ENCODE measurements at places on chromosomes 13 and 19. TPM values are rescaled to one million over a fixed set of nuclear protein-coding genes. Genes with fewer than 3 reads are reported as not detected.
A peak's percentile ranks its signal among the peaks of the same experiment; 100 is the strongest.

- H3K27me3 ChIP-seq = no peaks in the 10 kb centered on the region
- H3K36me3 ChIP-seq = peaks cover 8% of the 10 kb centered on the region
- peak overlapping the region; percentile 99 for H3K27ac ChIP-seq
- peak overlapping the region; percentile 87 for H3K4me3 ChIP-seq
Measured at GRCh38 chr19:18291590-18292461, 10.4 kb upstream of the JUND start.

DNA sequence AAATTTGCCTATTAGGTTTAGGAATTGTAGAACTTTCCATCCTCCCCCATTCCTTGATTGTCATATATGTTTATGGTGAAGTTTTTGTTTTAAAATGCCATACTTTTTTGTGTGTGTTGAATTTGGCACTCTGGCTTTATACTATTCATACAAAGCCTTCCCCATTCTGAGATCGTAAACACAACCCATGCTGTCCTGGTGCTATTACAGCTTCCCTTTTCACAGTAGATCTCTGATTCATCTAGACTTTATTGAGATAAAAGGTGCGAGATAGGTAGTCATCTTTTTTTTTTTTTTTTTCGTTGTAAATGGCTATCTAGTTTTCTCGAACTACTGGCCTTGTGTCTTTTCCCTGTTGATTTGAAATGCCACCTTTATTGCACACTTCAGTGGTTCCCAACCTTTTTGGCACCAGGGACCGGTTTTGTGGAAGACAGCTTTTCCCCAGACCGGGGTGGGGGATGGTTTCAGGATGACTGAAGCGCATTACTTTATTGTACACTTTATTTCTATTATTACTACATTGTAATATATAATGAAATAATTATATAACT, 94.6 kb downstream of the LRCH1 start:
- DNase-seq = no peak
- no peaks in the 10 kb centered on the region for H3K27me3 ChIP-seq
- H3K36me3 ChIP-seq = peaks cover 12% of the 10 kb centered on the region
- peaks cover 34% of the 10 kb centered on the region for H3K4me1 ChIP-seq
- H3K4me3 ChIP-seq = no peak overlapping the region
- no peak overlapping the region for H3K27ac ChIP-seq

DNA sequence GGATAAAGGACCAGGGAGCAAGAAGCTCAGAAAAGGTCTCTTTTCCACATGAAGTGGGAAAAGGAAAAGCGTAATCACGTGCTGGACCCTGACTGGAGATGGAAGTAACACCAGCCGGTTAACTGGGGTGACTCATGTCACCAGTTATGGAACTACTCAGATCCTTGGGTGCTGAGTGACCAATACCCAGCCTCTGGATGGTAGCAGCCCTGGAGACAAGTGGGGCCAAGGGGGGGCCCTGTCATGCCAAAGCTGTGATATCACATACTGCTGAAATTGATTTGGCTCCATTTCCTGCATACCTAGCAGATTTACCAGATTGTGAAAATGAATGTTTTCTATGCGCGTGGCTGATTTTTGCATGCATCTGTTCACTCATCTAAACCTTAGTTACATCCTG, 158.9 kb downstream of the ZIC5 start:
- H3K27ac ChIP-seq = no peak overlapping the region
- H3K4me1 ChIP-seq = peaks cover 8% of the 10 kb centered on the region
- no peak for DNase-seq
- no peak overlapping the region for H3K4me3 ChIP-seq
- H3K27me3 ChIP-seq = no peaks in the 10 kb centered on the region

The SLC15A1 gene
- total RNA-seq = not detected

The FUT3 gene
- total RNA-seq = not detected

The CASP14 gene
- not detected for total RNA-seq

The ERCC1 gene
- total RNA-seq = 71.8 TPM

DNA sequence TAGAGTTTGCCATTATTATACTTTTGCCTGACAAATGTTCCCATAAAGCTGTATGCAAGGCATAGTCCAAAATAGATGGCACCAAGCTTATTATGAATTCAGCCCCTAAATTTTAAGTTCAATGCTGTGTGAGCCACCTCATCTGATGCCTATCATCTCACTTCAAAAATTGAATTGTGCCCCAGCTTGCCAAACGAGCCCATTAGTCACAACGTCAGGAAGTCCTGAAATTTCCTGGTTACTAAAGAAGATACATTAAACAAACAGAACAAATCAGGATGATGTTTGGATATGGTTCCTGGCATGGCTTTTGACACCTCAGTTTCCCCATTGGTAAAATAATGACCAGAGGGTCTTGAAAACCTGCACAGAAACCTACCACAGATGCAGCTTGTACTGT, 147.5 kb upstream of the SOX21 start:
- DNase-seq = no peak
- H3K27me3 ChIP-seq = no peaks in the 10 kb centered on the region
- H3K36me3 ChIP-seq = no peaks in the 10 kb centered on the region
- H3K27ac ChIP-seq = no peak overlapping the region
- peaks cover 12% of the 10 kb centered on the region for H3K4me1 ChIP-seq

The PCDH20 gene
- not detected for total RNA-seq

DNA sequence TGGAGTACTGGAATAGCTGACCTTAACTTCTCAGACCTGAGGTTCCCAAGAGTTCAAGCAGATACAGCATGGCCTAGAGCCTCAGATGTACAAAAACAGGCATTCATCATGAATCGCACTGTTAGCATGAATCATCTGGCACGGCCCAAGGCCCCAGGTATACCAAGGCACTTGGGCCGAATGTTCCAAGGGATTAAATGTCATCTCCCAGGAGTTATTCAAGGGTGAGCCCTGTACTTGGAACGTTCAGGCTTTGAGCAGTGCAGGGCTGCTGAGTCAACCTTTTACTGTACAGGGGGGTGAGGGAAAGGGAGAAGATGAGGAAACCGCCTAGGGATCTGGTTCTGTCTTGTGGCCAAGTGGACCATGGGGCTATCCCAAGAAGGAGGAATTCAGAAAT, 6.3 kb downstream of the KLK3 start:
- H3K4me1 ChIP-seq = no peaks in the 10 kb centered on the region
- no peaks in the 10 kb centered on the region for H3K36me3 ChIP-seq
- no peak overlapping the region for H3K27ac ChIP-seq
- H3K4me3 ChIP-seq = no peak overlapping the region

- H3K4me1 ChIP-seq = peaks cover 6% of the 10 kb centered on the region
- no peak overlapping the region for H3K4me3 ChIP-seq
- no peaks in the 10 kb centered on the region for H3K27me3 ChIP-seq
- no peak for DNase-seq
- H3K36me3 ChIP-seq = no peaks in the 10 kb centered on the region
- H3K27ac ChIP-seq = no peak overlapping the region
Measured at GRCh38 chr13:26376430-26376829, 122.5 kb downstream of the CDK8 start.

DNA sequence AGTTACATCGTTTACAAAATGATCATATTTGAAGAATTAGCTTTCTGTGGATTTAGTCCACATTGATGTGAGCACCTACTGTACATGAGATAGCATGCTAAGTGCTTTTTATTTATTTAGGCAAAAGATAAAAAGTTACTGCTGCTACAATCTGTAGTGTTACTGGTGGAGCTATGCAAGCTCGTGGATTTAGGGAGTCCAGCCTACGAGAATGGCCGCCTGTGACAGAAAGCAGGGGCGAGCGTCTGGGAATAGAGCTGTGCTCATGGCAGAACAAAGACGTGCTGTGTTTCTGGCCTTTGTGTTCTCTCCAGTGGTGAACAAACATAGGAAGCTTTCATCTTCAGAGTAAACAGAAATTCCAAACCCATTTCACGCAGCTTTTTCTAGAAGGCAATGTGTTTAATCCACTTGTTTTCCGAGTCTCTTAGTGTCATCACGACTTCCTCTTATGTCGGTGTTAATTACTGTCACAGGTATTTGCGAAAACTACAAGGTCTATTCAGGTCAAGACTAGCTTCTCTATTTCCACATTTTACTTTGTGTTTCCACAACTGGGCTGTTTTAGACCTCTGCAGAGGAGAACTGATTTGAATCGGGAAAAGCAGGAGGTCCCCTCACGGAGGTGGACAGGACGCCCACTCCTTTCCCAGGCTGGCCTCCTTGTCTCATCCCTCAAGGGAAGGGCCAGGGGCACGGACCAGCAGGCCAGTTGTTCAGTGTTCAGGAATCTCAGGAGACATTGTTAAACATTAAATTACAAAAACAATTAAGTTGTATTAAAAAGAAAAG, 67.3 kb downstream of the ATP11A start:
- H3K36me3 ChIP-seq = no peaks in the 10 kb centered on the region
- no peak overlapping the region for H3K27ac ChIP-seq
- no peak for DNase-seq
- H3K4me3 ChIP-seq = no peak overlapping the region
- H3K4me1 ChIP-seq = peaks cover 20% of the 10 kb centered on the region

GRCh38 chr19:18853755-18854427, 22.1 kb downstream of the UPF1 start:
- no peak overlapping the region for H3K4me3 ChIP-seq
- no peak for DNase-seq
- H3K36me3 ChIP-seq = peaks cover 65% of the 10 kb centered on the region
- H3K27ac ChIP-seq = no peak overlapping the region
- no peaks in the 10 kb centered on the region for H3K27me3 ChIP-seq

DNA sequence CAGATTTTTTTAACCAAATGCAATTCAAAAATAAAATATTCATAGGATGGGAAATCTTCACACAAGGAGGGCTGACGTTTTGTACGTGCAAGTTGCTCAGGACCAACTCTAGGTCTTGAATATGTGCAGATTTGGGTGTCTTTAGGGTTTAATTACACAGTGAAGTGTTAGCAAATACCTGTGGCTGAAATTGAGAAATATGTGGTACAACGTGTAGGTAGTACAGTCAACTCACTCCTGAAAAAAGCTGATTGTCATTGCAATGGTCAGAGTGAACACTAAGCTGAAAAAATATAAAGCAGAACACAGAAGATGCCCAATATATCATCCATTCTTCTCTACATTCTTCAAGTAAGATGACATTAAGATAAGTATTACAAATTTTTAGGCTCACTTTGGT, 314.3 kb downstream of the SLITRK1 start:
- H3K36me3 ChIP-seq = no peaks in the 10 kb centered on the region
- no peaks in the 10 kb centered on the region for H3K27me3 ChIP-seq
- DNase-seq = no peak
- no peaks in the 10 kb centered on the region for H3K4me1 ChIP-seq
- H3K4me3 ChIP-seq = no peak overlapping the region

DNA sequence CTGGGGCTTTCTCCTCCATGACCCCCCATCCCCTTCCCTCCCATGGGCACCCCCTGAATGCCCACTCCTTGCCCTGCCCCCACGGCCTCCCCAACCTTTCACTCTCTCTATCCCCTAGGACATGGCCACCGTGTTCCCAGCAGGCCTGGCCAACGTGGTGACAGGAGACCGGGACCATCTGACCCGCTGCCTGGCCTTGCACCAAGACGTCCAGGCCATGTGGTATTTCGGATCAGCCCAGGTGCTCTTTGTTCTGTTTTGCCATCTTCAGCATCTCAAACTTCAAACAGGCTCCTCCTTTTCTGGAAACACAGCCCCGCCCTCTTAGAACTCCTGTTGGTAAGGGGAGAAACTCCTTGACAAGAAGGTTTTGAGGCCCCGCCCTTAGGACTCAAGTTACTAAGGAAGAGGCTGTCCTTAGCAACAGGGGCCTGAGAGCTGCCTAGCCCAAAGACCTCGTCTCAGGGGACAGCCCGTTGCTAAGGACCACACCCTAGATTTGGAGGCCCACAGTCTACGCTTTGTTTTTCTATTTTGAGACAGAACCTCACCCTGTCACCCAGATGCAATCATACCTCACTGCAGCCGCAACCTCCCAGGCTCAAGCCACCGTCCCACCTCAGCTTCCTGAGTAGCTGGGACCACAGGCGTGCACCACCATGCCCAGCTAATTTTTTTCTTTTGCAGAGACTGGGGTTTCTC, 5.1 kb upstream of the FLT3LG start:
- H3K27me3 ChIP-seq = no peaks in the 10 kb centered on the region
- peak; percentile 88 for DNase-seq
- H3K27ac ChIP-seq = peak overlapping the region; percentile 98
- peaks cover 7% of the 10 kb centered on the region for H3K36me3 ChIP-seq
- H3K4me3 ChIP-seq = peak overlapping the region; percentile 64

DNA sequence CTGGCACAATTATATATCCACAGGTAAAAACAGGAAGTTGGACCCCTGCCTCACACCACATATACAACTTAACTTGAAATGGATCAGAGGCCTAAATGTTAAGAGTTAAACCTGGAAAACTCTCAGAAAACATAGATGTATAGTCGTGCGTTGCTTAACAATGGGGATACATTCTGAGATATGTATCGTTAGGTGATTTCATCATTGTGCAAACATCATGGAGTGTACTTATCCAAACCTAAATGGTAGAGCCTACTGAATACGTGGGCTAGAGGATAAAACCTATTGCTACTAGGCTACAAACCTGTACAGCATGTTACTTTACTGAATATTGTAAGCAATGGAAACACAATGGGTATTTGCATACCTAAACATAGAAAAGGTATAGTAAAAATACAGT, 14.8 kb upstream of the CALM3 start:
- DNase-seq = no peak
- peaks cover 5% of the 10 kb centered on the region for H3K4me1 ChIP-seq
- H3K27ac ChIP-seq = no peak overlapping the region
- H3K36me3 ChIP-seq = no peaks in the 10 kb centered on the region
- H3K27me3 ChIP-seq = no peaks in the 10 kb centered on the region

The UGGT2 gene
- 0.18 TPM for total RNA-seq

DNA sequence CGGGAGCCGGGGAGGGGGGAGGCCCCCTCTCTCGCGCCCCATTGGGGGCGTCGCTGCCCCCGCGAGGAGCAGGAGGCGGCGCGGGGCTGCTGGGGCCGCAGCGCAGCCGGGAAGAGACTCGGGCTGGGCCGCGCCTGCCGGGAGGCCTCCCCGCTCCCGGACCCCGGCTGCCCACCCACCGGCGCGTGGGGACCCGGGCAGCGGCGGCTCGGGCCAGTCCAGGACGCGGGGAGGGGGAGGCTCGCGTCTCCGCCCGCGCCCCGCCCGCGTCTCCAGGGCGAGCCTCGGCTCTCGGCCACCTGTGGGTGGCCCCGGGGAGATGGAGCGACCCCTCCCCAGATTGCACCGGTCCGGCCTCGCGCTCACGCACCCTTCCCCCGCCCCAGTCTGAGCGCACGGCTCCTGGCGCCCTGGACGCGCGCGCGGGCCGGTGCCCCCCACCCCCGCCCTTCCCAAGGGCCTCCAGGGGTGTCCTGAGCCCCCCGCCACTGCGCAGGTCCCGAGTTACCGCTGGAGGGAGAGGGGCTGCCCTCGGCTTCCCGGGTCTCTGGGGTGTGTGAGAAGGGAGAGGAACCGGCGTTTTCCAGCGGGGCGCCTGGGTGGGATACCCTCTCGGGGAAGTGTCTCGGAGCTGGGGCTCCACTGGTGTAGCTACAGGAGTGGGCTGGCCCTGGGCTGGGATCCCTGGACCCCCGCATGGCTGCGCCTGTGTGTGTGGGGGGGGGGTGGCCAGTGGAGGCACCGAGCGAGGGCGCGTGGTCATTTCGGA, 645 bp downstream of the PALM start:
- H3K36me3 ChIP-seq = no peaks in the 10 kb centered on the region
- peaks cover 11% of the 10 kb centered on the region for H3K27me3 ChIP-seq
- no peak overlapping the region for H3K4me3 ChIP-seq
- no peaks in the 10 kb centered on the region for H3K4me1 ChIP-seq
- H3K27ac ChIP-seq = no peak overlapping the region
- no peak for DNase-seq

The FFAR3 gene
- 2.4 TPM for total RNA-seq

GRCh38 chr19:43774103-43774939, 6.5 kb downstream of the KCNN4 start:
- H3K27ac ChIP-seq = no peak overlapping the region
- peaks cover 86% of the 10 kb centered on the region for H3K36me3 ChIP-seq
- peaks cover 40% of the 10 kb centered on the region for H3K4me1 ChIP-seq
- no peak overlapping the region for H3K4me3 ChIP-seq

- H3K27ac ChIP-seq = no peak overlapping the region
- peaks cover 1% of the 10 kb centered on the region for H3K4me1 ChIP-seq
- H3K36me3 ChIP-seq = peaks cover 9% of the 10 kb centered on the region
- no peak overlapping the region for H3K4me3 ChIP-seq
- H3K27me3 ChIP-seq = peaks cover under 1% of the 10 kb centered on the region
- DNase-seq = no peak
Measured at GRCh38 chr19:13929340-13929739, 8.9 kb downstream of the PODNL1 start.

Data from activated CD4-positive, alpha-beta T cell treated with anti-CD3 and anti-CD28 coated beads for 36 hours (primary cell).